ENCODE measurements at places on chromosomes 13 and 19. TPM values are rescaled to one million over a fixed set of nuclear protein-coding genes. Genes with fewer than 3 reads are reported as not detected.

SIGLEC12 gene
- total RNA-seq: not detected

SIAH3 gene
- total RNA-seq: under 0.01 TPM

PRKD2 gene
- total RNA-seq: 25.2 TPM

ZNF302 gene
- total RNA-seq: 9.7 TPM

CLPTM1 gene
- total RNA-seq: 42.7 TPM

PSG3 gene
- not detected for total RNA-seq

OVOL3 gene
- not detected for total RNA-seq

ZNF600 gene
- total RNA-seq: 1.4 TPM

LAIR2 gene
- total RNA-seq: not detected

ZNF430 gene
- 4.3 TPM for total RNA-seq

UHRF1 gene
- 37.9 TPM for total RNA-seq

LACC1 gene
- 6.6 TPM for total RNA-seq

ZNF208 gene
- not detected for total RNA-seq

FFAR3 gene
- total RNA-seq: not detected

YJEFN3 gene
- total RNA-seq: 3.2 TPM

ZC3H4 gene
- total RNA-seq: 18.1 TPM

REXO1 gene
- 8.0 TPM for total RNA-seq

All from myometrial cell (primary cell).